ENCODE measurements at places on chromosomes 16 and 17.

DNA sequence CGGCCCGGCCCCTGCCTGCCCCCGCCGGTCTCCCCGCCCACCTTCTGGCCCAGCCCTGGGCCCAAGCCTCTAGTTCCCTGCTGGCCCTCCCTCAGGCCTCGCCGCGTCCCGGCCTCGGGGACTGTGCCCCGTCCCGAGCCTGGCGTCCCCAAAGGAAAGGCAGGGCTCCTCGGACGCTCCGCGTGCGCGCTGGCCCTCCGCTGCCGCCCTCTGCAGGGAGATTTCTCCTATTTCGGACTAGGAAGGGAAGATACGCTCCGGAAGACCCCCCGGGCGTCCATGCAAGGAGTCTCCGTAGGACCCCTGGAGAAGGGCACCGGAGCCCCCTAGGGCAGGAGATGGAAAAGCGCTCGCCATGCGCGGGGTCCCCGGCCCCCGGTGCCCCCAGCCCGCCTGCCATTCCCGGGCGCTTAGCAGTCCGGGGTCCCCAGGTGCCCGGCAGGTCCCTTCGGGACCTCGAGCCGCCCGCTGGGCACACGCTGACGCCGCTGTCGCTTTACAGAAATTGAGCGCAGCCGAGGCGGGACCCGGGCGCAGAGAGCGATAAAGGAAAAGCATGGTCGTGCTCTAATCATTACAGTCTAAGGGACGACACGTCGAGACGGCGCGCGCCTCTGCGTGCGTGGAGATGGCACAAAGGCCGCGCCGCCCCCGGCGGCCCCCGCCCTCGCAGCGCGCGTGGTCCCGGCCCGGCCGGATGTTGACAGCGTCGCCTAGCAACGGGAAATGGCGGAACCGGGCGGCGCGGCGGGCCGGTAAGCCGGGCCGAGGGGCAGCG is at the start of gene CCDC40:
Gene CCDC40, plus strand, starts transcription at position 706 of the 778 bp plus-strand sequence. Its CDS starts 21 bp downstream, at position 727.
- peak within 1 kb of the TSS; percentile 94 for H3K4me3 ChIP-seq
- no peak within 1 kb of the TSS for H3K27ac ChIP-seq
- H3K27me3 ChIP-seq, result no peaks in the 10 kb centered on the region
- no peaks in the 10 kb centered on the region for H3K4me1 ChIP-seq
- DNase-seq, result no peak
- no peaks in the 10 kb centered on the region for H3K36me3 ChIP-seq

- DNase-seq, result no peak
- H3K27ac ChIP-seq, result no peak overlapping the region
- H3K36me3 ChIP-seq, result no peaks in the 10 kb centered on the region
- peaks cover 1% of the 10 kb centered on the region for H3K4me1 ChIP-seq
- no peaks in the 10 kb centered on the region for H3K27me3 ChIP-seq
Observed at GRCh38 chr17:50155115-50155819, 4.8 kb upstream of the PPP1R9B start.

- no peak overlapping the region for H3K27ac ChIP-seq
- DNase-seq, result no peak
- H3K4me1 ChIP-seq, result no peaks in the 10 kb centered on the region
- H3K4me3 ChIP-seq, result no peak overlapping the region
- no peaks in the 10 kb centered on the region for H3K36me3 ChIP-seq
- H3K27me3 ChIP-seq, result no peaks in the 10 kb centered on the region
Observed at GRCh38 chr17:56158915-56159825, 5.9 kb downstream of the ANKFN1 start.

- no peak overlapping the region for H3K4me3 ChIP-seq
- DNase-seq, result no peak
- no peak overlapping the region for H3K27ac ChIP-seq
- H3K4me1 ChIP-seq, result no peaks in the 10 kb centered on the region
- H3K36me3 ChIP-seq, result no peaks in the 10 kb centered on the region
Observed at GRCh38 chr16:21264571-21265036, 13.5 kb downstream of the CRYM start.

DNA sequence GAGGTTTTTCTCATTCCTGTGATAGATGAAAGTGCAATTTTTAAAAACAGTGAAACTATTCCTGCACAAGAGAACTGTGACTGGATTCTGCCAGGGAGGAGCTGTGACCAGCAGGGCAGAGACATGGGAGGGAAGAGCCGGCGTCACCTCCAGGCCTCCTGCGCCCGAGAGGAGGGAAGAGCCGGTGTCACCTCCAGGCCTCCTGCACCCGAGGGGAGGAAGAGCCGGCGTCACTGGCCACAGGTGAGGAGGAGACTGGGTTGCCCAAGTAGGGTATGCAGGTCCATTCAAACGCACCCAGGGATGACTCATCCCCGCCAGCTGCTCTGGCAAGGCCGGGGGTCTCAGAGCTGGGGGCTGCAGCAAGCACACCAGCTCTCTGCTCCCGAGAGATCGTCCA is 56.7 kb downstream of the METRNL start:
- DNase-seq, result no peak
- no peak overlapping the region for H3K27ac ChIP-seq
- H3K27me3 ChIP-seq, result no peaks in the 10 kb centered on the region
- no peak overlapping the region for H3K4me3 ChIP-seq
- no peaks in the 10 kb centered on the region for H3K4me1 ChIP-seq

- H3K4me3 ChIP-seq, result no peak overlapping the region
- H3K27me3 ChIP-seq, result no peaks in the 10 kb centered on the region
- no peak for DNase-seq
- no peak overlapping the region for H3K27ac ChIP-seq
- no peaks in the 10 kb centered on the region for H3K4me1 ChIP-seq
Observed at GRCh38 chr17:29918922-29919856, 10.8 kb downstream of the SSH2 start.

GRCh38 chr17:4310354-4311060 is 46.7 kb upstream of the ANKFY1 start:
- no peaks in the 10 kb centered on the region for H3K36me3 ChIP-seq
- no peaks in the 10 kb centered on the region for H3K27me3 ChIP-seq
- no peak for DNase-seq
- H3K4me3 ChIP-seq, result no peak overlapping the region
- H3K4me1 ChIP-seq, result peaks cover 3% of the 10 kb centered on the region

DNA sequence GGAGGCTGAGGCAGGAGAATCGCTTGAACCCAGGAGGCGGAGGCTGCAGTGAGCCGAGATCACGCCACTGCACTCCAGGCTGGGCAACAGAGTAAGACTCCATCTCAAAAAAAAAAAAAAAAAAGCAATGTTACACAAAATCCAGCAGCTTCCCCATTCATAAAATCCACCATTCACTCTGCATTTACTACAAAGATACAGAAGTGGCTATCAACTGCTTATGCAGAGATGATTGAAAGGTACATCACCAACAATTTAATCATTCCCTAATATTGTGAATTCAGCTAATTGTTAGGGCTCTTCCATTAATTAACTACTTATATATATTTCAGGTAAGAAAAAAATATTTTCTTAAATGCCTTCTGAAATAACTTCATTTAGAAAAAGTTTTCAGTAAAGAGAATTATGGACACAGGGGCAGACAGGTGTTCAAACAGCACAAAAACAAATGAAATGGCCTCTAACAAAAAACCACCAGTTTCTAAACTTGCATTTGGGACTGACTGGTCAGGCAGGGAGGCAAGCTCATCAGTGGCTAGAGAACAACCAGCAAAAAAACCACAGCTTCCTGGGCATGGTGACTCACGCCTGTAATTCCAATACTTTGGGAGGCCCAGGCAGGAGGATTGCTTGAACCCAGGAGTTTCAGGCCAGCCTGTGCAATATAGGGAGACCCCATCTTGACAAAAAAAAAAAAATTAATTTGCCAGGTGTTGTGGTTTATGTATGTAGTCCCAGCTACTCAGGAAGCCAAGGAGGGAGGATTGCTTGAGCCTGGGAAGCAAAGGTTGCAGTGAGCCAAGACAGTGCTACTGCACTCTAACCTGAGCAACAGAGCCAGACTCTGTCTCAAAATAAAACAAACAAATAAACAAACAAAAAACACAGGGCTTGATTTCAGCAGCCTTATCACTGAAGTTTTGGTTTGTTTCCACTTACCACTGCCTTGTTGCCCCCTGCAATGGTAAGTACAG is 26.3 kb downstream of the ERN1 start:
- no peaks in the 10 kb centered on the region for H3K36me3 ChIP-seq
- no peak for DNase-seq
- no peak overlapping the region for H3K4me3 ChIP-seq
- H3K27ac ChIP-seq, result no peak overlapping the region
- no peaks in the 10 kb centered on the region for H3K4me1 ChIP-seq

DNA sequence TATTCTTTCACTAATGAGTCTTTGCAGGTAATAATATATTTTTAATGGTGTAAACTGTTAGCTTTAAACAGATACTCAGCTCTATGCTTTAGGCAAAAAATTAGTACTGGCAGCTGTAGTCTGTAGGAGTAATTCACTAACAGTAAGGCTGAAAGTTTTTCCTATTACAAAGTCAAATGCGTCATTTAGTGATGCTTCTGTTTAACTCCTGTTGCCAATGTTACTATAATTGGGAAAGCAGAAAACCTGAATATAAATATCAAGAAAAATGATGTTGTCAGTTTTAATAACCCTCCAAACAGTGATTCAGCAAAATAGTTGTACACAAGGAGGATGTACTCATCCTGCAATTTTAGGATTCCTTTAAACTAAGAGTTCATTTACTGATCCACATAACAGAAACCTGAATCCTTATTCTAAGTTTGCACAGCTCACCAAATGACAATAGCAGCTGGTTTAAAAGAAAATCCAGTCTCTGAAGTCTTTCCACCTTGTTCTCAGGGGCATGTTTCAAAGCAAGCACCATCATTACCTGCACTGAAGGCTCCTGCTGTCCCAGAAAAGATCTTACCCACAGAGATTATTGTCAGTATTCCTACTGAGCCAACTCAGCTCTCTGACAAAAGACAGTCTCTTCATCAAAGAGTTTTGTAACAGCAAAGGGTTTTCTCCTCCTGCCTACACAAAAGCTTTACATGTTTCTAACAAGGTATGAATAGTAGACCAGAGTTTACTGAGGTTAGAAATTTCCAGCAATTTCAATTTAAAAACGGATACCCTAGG is 4.2 kb downstream of the CDR2 start:
- no peaks in the 10 kb centered on the region for H3K27me3 ChIP-seq
- DNase-seq, result no peak
- no peak overlapping the region for H3K4me3 ChIP-seq
- no peaks in the 10 kb centered on the region for H3K36me3 ChIP-seq
- no peaks in the 10 kb centered on the region for H3K4me1 ChIP-seq

DNA sequence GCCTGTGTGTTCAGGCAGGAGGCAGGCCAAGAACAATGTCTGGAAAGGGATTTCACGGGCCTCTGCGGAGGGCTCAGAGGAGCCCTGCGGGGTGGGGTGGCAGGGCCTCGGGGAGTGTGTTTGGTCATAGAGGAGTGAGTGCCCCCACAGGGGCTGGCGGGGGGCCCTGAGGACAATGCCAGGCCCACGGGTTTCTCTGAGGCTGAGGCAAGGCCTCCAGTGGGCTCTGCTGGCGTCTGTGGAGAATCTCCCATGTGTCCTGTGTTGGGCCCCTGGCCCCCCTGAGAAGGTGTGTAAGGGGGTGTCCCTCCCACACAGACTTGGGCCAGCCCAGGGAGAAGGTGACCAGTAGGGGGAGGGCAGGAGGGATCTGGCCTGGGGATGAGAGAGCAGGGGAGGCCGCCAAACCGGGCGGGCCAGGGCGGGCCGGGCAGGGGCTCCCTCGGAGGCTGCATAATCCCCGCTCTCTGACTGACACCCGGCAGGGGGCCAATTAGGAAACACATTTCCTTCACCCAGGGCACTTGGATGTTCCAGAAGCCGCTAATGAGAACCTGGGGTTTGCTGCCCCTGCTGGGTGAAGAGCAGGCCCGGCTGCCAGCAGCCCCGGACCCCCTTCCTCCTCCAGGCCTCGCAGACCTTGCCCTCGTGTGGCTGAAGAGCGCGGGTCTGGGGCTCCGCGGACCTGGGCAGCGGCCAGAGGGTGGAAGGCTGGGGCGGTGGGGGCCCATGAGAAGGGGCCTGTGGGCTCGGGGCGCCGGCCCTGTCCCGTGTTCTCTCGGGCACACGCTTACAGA is 204.2 kb downstream of the NTN1 start:
- no peaks in the 10 kb centered on the region for H3K27me3 ChIP-seq
- H3K36me3 ChIP-seq, result no peaks in the 10 kb centered on the region

DNA sequence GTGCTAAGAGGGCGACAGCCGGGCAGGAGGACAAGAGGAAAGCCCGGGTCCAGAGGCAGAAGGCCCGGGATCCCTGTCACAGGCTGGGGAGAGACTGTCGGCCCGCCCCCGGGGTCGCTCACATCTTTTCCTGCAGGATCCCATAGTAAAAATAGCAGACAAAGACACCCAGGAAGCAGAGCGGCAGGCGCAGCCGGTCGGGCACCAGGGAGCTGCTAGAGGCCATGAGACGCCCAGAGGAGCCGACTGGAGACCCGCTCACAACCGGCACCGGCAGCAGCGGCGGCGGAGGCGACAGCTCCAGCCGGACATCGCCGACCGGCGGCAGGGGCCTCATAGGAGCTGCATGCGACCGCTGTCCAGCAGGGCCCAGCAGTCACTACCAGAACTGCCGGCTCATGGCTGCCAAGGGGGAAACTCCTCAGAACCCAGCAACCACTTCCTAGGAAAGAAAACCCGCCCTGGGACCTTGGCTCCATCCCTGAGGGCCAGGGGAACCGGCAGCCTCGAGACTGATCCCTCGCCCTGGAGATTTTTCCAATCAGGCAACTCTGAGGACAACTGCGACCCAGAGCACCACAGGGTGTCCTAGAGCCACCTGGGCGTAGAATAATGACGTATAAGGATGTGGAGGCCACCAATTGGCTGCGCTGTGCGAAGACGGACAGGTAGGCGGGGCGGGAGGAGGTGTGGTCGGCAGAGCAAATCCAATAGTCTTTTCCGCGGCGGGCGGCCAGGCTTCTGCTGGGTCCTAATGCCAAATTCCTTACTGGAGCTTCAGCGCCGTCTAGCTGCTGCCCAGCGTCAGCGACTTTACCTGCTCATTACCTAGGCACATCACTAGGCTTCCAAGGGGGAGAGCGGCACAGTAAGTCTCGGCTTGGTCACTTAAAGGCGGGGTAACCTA is at the start of gene SLC35B1:
Gene SLC35B1, minus strand, starts transcription at position 357 of the 907 bp plus-strand sequence. Its CDS starts 131 bp downstream, at position 226.
- H3K27ac ChIP-seq, result no peak within 1 kb of the TSS
- H3K27me3 ChIP-seq, result no peaks in the 10 kb centered on the region
- peak within 1 kb of the TSS; percentile 66 for H3K4me3 ChIP-seq
- peaks cover 11% of the 10 kb centered on the region for H3K36me3 ChIP-seq
- DNase-seq, result peak; percentile 98
- no peaks in the 10 kb centered on the region for H3K4me1 ChIP-seq

- H3K4me3 ChIP-seq, result peak overlapping the region; percentile 55
- H3K27me3 ChIP-seq, result no peaks in the 10 kb centered on the region
- no peak for DNase-seq
- H3K27ac ChIP-seq, result no peak overlapping the region
Observed at GRCh38 chr17:60599220-60599619, 773 bp upstream of the PPM1D start.

- H3K27ac ChIP-seq, result no peak overlapping the region
- no peak overlapping the region for H3K4me3 ChIP-seq
- no peaks in the 10 kb centered on the region for H3K27me3 ChIP-seq
- no peaks in the 10 kb centered on the region for H3K36me3 ChIP-seq
- H3K4me1 ChIP-seq, result no peaks in the 10 kb centered on the region
Observed at GRCh38 chr16:66286527-66286926, 80.0 kb upstream of the CDH5 start.

DNA sequence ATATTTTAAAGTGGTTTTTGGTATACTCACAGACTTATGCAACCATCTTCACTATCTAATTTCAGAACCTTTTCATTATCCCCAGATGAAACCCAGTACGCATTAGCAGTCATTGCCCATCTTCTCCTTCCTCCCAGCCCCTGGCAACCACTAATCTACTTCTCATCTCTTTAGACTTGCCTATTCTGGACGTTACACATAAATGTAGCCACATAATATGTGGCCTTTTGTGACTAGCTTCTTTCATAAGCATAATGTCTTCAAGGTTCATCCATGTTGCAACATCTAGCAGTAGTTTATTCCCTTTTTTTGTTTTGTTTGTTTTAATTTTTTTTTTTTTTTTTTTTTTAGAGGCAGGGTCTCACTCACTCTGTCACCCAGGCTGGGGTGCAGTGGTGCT is 28.5 kb upstream of the C17orf107 start:
- H3K27ac ChIP-seq, result no peak overlapping the region
- H3K4me1 ChIP-seq, result no peaks in the 10 kb centered on the region
- no peaks in the 10 kb centered on the region for H3K27me3 ChIP-seq
- DNase-seq, result no peak
- no peak overlapping the region for H3K4me3 ChIP-seq
